ENCODE measurements at places on chromosomes 3 and 15.

DNA sequence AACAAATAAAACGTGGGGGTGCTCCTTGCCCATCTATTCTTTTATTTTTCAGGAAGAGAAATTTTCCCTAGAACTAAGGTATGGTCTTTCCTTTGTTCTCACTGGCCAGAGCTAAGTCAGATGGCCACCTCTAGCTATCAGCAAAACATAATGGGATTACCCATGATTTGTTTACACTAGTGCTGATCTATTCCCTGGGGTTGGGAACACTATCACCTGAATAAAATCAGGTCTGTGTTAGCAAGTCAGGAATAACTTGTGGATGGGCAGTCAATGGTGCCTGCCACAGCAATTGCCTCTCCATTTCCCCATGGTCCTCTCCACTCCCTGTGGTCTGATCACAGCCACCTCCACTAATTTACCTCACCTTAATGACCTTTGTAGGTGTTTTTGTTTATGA is 181.7 kb upstream of the CADPS start:
- no peak for DNase-seq

DNA sequence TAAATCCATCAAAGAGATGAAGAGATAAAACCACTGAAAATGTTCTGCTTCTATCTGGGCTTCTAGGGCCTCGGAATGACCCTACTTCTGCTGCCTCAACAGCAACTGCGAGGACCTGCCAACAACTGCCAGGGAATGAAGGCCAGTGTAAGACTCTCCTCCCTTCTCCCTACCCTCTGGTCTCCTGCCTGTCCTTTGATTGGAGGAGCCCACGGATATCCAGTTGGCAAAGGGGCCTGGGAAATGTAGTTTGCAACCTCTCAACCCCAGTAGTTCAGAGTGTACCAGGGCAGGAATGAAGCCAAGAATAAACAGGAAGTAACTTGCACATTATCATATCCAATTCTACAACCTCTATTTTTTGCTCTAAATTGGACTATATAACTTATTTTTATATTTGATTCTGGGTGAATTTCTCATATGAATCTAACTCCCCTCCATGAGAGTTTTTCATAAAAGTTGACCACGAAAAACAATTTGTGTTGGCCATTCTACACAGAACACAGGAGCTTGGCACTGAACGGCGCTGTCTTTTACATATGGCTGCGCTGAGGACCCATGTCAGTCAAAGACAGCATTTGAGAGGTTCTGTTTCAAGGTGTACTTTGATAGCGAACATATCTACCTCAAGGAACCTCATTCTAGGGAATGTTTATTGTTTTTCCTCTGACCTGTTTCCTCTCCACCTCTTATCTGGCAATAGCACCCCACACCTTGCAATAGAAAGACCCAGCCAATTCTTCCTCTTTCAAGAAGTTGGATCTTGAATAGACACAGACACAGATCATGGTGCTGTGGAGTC is 91.1 kb upstream of the RNF7 start:
- no peak for DNase-seq

GRCh38 chr3:52536369-52537164 is at the start of gene UQCC5:
UQCC5 (plus strand) TSS chr3:52536605; CDS start chr3:52536756, 151 bp downstream.
- peak; percentile 97 for DNase-seq

- DNase-seq = no peak
Observed at GRCh38 chr15:42077689-42078088, 16.7 kb downstream of the PLA2G4D start.

DNA sequence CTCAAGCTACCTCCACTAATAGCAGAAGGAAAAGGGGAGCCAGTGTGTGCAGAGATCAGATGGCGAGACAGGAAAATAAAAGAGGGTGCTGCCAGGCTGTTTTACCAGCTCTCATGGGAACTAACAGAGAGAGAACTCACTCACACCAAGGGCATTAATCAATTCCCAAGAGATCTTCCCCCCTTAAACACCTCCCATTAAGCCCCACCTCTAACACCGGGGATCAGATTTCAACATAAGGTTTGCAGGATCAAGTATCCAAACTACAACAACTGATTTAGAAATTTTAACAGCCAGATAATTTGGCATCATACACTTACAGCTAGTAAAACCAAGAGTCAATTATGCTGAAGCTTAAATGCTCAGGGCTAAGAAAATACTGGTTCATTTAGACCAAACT is 18.9 kb downstream of the CD200 start:
- no peak for DNase-seq

GRCh38 chr3:6079011-6079410 is 781.9 kb upstream of the GRM7 start:
- no peak for DNase-seq

GRCh38 chr3:105885256-105885655 is 16.4 kb upstream of the CBLB start:
- no peak for DNase-seq

Data from stimulated activated CD4-positive, alpha-beta T cell treated with anti-CD3 and anti-CD28 coated beads, Interleukin-1b, Interleukin-23, amount 100 ng/mL, for 4 hours (primary cell).